ENCODE measurements at places on chromosomes 11 and 22.

GRCh38 chr11:73757598-73757997 is 3.3 kb downstream of the RAB6A start:
- no peak for DNase-seq

DNA sequence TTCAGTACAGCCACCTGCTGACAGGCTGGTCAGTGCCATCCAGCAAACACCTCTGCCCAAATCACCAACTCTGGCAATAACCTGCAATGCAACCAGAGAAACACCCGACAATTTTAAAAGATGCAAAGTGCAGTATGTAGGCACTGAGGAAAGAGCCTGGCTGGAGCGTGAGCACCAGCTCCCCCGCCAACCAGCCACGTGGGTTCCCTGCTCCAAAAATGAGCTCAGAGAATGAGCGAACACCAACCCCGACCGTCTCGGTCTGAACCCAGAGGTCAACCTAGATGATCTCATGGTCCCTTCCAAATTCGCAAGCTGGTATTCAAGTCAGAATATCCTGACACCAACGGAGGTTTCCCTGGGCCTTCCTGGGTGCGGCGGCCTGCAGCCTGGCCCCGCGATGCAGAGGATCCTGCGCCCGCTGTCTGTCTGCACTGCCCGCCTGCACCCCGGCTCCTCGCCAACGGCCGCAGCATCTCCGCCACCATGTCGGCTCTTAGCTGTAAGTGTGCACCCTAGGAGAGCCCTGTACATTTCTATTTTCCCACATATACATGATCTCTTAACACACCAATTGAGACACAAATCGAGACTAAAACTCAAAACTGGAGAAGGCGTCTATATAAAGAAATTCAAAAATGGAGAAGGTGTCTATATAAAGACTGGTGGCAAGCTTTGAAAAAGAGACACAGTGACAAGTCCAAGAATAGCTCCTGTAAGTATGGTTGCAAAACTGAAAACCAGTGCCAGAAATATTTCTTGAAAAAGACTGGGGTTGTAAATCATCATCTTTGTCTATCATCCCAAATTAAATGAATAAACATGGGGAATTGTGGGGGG is 22.8 kb downstream of the TMEM184B start:
- no peak for DNase-seq

GRCh38 chr11:35073691-35074419 is 65.1 kb upstream of the CD44 start:
- no peak for DNase-seq

DNA sequence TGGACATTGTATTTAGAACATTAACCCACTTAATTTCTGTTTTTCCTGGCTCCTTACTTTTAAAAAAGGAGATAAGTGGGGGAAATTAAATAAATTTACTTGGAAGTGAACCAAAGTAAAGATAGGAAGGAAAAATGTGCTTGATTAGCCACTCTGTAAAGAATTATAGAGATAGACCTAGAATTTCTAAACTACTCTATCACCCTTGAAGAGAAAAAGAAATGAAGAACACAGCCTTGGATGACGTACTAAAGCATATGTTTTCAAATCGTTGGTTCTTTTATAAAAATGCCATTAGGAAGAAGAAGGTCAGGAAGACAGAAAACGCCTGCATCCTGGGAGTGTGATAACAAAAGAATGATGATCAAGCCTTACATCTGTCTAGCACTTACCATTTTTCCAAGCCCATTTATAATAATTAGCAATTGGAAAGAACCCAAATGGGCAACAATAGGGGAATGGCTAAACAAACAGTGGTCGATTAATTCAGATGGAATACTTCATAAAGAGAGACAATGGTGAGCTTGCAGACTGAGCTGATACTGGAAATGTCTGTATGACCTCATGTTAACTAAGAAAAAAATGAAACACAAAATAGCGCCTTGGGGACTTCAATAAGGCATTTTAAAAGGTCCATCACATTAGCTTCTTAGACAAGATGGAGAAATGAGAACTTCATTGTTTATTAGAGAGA is 81.0 kb upstream of the LRRC55 start:
- DNase-seq, result no peak

DNA sequence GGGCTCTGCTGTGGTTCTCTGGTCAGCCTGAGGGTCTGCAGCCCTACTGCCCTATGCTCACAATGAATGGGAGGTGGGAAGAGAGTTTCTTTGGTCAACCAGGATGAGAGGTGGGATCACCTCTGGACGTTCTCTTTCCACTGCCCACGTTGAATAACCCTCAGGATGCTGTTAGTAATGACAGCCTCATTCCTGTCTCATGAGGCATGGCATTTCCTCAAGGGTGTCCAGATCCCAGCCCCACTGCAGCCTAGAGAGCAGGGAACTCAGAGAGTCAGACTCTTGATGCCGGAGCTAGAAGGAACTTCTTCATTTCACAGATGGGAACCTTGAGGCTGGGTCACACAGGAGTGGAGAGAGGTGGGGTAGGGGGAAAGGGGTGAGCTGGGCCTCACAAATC is 196.0 kb downstream of the CEP164 start:
- DNase-seq, result no peak

DNA sequence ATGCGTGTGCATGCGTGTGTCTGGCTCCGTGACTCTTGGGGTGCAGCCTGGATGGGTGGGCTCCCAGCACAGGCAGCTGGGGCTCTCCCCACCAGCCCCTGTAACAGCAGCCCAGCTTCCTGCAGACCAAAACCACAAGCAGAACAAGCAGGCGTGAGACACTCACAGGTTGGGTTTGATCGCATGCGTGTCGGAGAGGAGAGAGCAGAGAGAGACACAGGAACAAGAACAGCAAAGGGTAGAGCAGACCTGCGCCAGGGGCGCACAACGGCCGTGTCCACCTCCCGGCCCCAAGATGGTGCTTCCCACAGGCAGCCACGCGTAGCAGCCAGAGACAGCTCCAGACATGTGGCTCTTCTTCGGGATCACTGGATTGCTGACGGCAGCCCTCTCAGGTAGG is at the start of gene CD6:
TSS of gene CD6 (plus strand) at position 161 of the 400 bp plus-strand sequence. CDS start at position 347, 186 bp downstream.
- DNase-seq, result peak; percentile 54

DNA sequence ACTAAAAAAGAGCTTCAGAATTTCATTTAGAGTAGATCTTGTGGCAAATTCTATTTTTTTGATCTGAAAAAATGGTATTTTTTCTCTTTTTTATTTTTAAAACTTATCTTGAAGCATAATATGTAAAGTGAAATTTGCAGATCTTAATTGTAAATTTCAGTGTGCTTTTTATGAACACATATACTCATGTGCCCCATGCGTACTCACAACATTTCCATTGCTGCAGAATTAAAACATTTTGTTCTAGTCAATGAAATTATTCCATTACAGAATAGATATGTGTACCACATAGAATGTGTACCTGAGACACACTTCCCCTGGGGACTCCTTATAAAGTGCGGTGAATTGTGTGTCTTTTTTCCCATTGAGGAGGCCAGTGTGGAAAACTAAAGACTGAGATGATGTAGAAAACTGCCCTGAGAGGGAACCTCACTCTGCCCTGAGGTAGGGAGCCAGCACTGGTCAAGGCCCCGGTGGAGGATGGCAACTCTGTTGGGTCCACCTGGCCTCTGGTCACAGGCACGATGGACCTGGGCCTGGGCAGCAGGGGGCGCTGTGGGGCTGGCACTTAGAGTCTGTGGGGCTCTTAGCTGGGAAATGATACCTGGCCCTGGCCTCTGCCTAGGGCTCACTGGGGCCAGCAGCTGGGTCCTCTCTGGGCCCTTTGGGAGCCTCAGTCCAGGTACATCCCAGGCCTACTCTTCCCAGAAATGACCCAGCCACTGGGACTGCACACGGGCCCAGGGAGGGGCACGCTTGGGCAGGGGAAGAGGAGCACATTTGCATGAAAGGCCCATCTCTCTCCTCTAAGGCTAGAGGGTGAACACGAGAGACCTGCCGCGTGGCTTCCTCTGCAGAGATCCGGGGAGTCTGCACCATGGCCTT is 77.9 kb upstream of the TOP3B start:
- peak; percentile 25 for DNase-seq

DNA sequence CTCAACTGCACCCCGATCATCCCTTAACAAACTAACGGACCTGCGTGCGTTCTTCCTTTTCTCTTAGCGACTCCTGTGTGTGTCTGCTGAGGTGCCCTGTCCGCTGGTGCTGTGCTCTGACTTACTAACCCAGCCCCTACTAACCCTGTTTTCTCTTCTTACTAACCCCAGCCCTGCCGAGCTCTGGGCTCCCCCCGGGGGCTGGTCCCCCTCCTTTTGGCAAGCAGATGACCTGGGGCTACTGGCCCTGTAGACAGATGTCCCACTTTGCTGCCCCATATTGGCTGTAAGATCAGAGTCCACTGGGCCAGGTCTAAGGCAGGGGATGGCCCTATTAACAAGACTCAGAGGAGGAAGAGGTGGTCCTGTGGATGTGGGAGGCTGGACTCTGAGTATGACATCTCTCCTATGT is 14.7 kb downstream of the MIAT start:
- DNase-seq, result no peak

GRCh38 chr11:119167933-119168332 is 592 bp upstream of the NLRX1 start:
- DNase-seq, result no peak

DNA sequence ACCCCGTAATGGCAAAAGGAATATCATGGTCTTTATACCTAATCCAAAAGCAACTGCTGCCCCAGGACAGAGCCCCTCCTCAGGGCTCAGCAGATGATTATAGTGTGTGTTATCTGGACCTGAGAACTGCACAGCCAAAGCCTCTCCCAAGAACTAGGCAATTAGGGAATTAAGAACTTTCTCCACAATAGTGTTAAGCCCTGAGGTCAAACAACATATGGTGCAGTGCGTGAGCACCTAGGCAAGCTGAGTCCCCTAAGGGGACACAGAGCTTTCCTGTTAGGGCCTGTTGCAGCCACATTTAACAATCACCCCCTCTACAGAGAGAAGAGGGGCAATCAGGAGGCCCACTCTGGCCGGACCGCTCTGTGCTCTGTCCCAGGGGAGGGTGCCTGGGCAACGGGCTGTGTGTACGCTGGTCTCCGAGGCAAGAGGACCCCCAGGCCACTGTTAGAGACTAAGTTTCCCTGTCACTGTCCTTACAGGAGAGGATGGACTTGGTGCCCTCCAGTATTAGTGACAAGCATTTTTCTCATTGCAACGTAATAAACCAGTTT is 1.4 kb upstream of the KCNJ5 start:
- DNase-seq, result no peak

DNA sequence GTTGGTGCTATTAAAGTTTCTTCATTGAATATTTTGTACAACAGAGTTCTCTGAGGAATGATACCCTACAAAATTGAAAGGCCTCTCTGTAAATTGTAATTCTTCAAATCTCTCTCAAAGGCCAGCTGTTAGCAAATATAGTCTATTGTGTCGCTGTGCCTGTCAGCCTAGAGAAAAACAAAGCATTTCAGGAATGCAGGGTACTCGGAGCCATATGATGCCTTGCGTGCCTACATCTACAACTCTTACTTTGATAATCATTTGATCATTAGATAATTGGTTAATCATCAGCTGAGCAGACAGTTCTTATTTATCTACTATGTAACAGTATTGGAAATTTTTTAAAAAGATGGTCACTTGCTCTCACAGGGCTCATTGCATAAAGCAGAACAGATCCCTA is 67.3 kb downstream of the RNF169 start:
- no peak for DNase-seq

- no peak for DNase-seq
These were observed 9.8 kb downstream of the KCNJ11 start for GRCh38 chr11:17378655-17379054.

GRCh38 chr11:44944853-44945235 is 5.8 kb downstream of the TP53I11 start:
- DNase-seq, result no peak

DNA sequence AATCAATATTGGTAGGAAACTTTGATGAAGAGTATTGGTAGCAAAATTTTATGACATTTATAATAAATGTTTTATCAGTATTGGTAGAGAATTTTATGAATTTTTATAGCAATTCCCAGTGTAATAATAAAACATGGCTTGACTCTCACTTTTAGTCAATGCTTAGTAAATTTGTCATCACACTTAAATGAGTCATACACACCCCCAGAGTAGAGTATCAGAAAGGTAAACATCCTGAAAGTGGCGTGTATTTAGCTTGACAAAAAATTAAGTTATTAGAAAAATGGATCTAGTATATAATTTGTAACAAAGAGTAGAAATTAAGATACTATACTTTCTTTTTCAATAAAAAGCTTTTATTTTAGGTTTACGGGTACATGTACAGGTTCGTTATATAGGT is 2.6 kb downstream of the MS4A3 start:
- DNase-seq, result no peak

DNA sequence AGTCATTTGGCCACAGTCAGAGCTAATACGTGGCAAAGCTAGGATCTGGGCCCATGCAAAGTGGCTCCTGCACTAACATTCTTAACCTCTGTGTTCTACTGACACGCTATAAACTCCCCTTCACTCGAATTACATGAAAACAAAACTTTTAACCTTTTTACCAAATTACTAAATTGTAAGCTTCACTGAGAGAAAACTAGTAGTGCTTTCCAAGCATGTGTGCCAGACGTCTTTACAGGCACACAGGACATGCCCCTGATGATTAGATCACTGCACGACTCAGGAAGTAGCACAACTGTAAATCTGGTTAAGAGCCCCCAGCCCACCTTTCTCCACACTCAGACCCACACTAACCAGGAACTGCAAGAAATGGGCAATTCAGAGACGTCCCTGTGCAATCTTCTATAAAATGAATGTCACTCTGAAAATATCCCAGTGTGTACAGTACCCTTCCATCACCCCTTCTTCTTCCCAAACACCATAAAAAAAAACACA is 16.1 kb downstream of the PHF21A start:
- DNase-seq, result no peak

GRCh38 chr11:94638301-94638901 is 71.2 kb downstream of the PIWIL4 start:
- no peak for DNase-seq

DNA sequence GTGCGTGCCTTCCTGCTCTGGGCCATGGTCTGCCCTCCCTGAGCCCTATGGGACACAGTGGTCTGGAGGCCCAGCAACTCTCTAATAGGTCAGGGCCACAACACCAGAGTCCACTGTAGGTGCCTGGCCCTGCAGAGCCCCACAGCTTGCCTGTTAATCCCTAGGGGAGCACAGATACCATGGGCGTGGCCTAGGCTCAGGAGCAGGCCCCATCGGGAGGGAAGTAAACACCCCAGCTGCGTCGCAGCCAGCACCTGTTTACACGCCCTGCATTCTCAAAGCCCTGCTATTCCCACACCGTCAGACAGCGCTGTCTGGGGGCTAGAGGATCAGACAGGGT is 2.5 kb downstream of the KCTD17 start:
- no peak for DNase-seq

Measured in T-helper 9 cell (primary cell).